ENCODE measurements at places on chromosomes 2 and 18.

GRCh38 chr2:54704238-54704637 is 19.2 kb upstream of the EML6 start:
- DNase-seq, result no peak

DNA sequence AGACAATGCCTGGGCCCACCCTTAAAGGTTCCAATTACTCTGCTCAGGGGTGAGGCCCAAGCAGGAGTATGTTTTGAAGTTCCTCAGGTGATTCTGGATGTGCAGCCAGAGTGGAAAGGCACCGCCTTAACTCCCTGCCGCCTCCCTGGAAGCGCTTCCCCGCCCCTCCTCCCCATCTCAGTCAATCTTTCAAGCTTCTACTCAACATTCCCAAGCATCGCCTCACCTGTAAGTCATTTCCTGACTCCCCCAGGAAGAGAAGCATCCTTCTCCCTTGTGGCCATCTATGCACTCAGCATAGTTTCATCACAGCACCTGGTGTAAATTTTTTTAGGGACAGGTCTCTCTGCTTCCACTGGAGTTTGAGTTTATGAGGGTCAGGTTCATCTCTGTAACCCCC is 67.5 kb downstream of the MYL12B start:
- no peak for DNase-seq

GRCh38 chr2:102983786-102984185 is 222.0 kb downstream of the TMEM182 start:
- no peak for DNase-seq

DNA sequence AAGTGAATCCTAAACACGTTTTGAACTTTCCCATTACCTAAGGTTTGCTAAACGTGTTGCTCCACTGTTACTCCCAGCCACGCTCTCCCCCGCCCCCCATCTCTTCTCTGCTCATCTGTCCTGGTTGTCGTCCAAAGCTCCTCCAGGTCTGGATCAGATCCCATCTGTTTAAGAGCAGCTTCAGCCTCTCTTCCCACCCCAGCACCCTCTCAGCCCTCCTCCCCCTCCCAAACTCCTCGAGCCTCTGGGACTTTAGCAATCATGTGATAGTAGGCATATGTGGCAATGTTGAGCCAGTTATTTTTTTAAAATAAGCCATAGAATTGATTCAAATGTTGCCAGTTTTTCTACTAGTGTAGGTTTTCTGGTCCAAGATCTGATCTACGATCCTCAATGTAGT is 20.0 kb upstream of the LPIN1 start:
- DNase-seq, result no peak

DNA sequence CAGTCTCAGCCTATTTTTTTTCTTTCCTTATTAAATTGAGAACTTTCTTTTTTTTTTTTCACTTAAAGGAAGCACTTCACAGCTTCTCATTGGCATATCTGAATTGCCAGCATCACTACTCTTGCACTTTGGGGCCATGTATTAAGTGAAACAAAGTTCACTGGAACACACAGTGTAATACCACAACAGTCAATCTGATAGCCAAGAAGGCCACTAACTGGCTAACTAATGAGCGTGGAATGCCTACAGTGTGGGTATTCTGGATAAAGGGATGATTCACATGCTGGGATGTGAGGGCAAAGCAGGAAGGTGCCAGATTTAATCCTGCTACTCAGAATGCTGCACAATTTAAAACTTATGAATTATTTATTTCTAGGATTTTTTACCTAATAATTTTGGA is 11.7 kb upstream of the C18orf63 start:
- DNase-seq, result no peak

- DNase-seq, result no peak
These were observed 28.2 kb downstream of the GULP1 start for GRCh38 chr2:188319838-188320237.

DNA sequence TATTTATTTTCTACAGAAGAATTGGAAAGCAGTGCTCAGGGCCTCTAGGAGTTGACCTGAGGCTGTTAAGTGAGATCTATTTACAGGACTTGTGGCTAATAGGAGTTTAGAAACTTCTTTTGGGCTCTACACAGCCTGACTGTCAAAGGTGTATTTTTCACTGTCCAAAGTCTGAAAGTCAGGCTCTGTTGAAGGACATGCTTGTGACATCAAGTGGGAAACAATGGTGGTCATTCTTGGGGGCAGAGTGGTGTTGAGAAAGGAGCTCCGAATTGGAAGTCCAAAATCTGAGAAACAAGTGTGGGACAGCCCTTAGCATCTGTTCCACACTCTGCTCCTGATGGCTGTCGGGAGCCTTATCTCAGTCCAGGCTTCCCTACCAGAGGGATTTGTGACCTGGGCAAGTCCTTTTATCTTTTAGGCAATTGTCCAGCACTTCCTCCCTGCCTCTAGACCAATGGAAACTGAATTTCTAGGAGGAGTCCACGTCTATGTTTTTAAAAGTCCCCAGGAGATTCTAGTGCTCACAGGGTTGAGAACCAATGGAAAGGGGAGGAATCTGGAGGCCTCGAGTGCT is 76.4 kb downstream of the LIPG start:
- no peak for DNase-seq

DNA sequence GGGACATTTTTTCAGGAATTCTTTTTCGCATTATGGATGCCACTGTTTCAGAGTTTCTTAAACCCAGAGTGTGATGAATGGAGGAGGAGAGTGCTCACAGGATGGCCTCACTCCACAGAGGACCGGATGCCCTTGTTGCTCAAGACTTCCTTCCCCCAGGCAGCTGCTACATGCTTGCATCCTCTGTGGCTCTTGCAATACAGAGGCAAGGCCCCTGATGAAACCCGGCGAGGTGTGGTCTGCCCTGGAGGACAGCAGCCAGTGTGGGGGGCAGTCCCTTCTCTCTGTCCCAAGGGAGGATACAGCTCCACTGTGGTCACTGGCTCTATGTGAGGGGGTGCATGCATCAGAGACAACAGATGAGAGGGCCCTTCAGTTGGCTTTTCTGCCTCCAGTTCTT is 109.6 kb downstream of the SH3RF3 start:
- no peak for DNase-seq

- no peak for DNase-seq
These were observed 11.2 kb upstream of the B3GNT2 start for GRCh38 chr2:62184512-62185230.

- DNase-seq, result no peak
These were observed 43.2 kb downstream of the CRACDL start for GRCh38 chr2:98892871-98893270.

- DNase-seq, result no peak
These were observed 53.8 kb downstream of the CYP27C1 start for GRCh38 chr2:127166231-127166860.

- no peak for DNase-seq
These were observed 967.8 kb downstream of the BCL11A start for GRCh38 chr2:59585655-59586054.

GRCh38 chr2:39145906-39146421 is 25.1 kb upstream of the SOS1 start:
- no peak for DNase-seq

DNA sequence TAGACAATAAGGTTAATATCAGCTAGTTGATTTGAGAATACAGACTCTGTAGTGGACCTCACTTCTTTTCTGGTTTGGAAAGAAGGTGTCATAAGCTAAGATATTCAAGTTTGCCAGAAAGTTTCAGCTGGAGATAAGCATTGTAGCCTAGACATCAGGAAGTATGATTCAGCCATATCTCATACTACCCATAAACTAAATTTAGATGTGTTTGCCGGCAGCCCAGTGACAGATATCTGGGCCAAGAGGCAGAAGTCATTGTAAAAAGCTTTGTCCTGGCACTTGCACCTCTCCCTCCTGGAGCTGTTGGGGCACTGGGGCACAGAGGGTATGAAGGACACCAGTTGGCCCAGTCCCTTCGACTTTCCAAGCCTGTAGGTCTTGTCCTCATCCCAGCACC is 128.0 kb downstream of the EPHA4 start:
- no peak for DNase-seq

DNA sequence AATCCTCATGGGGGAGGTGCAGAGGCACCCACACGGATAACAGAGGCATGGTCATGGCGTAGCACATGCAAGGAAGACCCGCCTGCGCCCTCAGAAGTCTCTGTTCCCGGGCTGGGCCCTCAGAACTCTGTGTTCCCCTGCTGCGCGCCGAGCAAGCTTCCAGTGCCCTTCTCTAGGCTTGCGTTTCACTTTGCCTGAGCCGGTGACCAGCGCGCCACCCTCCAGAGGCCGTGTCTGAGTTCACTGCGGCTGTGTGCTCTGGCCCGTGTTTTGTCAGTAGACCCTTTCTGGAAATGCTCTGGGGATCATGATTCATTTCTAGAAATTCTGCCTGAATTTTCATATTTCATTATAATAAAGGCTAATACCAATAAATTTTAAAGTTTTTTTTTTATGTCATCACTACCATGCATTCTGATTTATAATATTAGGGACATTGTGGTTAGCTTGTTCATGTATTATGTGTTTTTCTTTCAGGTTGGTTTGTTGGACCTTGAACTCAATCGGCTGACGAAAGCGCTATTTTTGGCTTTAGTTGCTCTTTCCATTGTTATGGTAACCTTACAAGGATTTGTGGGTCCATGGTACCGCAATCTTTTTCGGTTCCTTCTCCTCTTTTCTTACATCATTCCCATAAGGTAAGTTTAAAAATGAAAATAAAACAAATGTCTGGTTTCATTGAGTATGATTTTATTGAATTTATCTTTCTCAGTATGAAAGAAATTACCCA is 142.7 kb upstream of the NFATC1 start:
- DNase-seq, result no peak

- DNase-seq, result no peak
These were observed 31.9 kb downstream of the KLHL23 start for GRCh38 chr2:169765523-169765922.

- no peak for DNase-seq
These were observed 18.3 kb downstream of the NHEJ1 start for GRCh38 chr2:219142329-219142728.

DNA sequence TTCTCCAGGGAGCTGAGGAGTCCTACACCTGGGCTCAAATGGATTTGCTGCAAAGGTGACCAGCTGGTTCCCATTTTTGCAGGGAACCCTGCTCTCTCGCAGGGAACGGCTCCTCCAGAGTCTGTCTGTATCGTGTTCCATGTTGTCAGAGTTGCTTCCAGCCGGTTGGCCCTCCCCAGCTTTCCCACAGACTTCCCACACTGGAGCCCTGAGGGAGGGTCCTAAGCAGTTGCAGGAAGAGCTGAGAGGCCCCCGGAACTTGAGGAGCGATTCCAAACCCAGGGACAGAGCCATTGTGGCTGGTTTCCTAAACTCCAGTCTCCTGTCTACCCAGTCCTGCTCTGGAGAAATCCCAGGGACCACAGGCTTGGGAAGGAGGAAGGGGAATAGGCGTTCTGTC is 121.7 kb upstream of the PPP1CB start:
- no peak for DNase-seq

DNA sequence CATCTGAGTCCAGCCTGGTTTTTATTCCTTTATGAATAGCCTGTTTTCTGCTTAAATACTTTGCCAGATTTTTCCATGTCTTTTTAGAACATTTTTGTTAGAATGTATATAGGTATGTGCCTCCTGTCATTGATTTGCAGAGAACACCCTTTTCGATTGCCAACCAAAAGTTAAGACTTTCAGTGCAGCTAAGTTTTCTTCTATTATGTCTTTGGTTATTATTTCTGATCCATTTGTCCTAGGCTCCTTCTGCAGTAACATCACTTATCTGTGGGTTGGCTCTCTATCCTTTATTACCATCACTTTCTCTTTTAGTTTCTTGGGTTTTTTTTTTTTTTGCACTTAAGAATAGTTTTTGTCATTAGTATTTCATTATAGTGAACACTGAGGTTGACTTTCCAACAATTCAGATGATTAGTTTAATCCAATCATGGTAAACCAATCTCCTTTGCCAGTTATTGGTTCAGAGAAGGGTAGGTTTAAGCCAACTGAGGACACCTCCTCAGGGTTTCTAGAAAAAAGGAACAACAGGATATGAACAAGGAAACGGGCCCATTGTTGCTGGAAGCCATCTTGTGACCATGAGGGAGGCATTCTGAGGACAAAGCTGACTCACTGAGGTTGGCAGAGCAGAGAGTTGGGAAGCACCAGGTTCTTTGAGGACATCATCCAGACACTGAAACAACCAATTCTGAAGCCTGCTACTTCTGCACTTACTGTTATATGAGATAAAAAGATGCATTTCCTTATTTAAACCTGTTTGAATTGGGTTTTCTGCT is 37.9 kb upstream of the GBX2 start:
- DNase-seq, result no peak

Measured in cerebellar nuclear complex (tissue), 1 donor.